ENCODE measurements at places on chromosomes 4 and X.

GRCh38 chr4:121632636-121633035 is 64.1 kb downstream of the ANXA5 start:
- DNase-seq: no peak

DNA sequence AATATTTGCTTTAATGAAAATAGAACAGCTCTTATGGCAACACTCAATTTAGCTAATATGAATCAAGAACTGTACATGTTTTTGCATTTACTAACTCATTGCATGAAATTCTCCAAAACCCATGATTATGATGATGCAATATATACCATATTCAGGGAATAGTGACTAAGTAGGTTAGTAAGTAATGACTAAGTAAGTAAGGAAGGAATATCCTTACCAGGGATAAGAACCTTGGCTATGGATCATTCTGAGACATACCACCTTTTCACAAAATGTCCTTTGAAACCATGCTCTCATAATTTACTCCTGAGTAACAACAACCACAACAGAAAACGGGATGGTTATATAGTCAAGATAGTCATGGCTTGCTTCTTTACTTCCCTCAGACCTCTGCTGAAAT is 1513.0 kb downstream of the STIM2 start:
- no peak for DNase-seq

- DNase-seq: no peak
Measured at GRCh38 chr4:79653871-79654270, 245.8 kb upstream of the GK2 start.

- DNase-seq: no peak
Measured at GRCh38 chr4:2366252-2367192, 51.9 kb downstream of the ZFYVE28 start.

DNA sequence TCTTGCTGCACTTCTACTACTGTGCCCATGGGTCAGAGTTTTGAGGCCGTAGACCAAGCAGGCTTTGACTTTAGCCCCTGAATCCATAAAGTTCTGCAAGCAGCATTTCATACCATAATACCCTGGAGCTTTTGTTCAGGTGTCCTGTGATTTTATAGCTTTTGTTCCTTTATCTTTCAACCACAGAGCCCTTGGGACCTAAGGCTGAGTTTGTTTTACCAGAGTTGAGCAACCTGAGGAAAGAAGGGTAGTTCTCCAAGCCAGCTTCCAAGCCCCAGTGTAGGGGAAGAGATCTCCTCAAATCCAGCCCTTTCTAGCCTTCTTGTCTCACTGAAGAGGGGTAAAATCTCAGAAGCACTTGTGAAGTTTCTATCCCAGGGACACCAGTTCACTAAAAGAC is 35.1 kb downstream of the MAGED2 start:
- no peak for DNase-seq

- DNase-seq: no peak
Measured at GRCh38 chrX:84216406-84216805, 28.4 kb upstream of the RPS6KA6 start.
